ENCODE measurements at places on chromosomes 4 and X.

DNA sequence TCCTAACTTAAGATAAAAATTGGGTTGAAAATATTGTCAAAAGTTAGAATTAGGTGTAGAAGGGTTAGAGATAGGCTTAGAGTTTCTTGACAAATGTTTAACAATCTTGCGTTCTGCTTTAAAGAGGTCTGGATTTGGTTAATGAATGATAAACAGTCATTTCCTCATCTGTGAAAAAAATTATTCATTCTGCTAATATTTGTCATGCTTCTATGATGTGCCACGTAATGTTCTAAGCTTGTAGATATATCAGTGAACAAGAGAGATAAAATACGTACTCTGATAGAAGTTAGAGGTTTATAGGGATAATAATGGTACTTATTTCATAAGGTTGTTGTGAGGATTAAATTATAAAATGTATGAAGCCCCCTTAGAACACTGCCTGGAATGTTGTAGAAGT is 443.0 kb upstream of the GALNT7 start:
- DNase-seq, result no peak

DNA sequence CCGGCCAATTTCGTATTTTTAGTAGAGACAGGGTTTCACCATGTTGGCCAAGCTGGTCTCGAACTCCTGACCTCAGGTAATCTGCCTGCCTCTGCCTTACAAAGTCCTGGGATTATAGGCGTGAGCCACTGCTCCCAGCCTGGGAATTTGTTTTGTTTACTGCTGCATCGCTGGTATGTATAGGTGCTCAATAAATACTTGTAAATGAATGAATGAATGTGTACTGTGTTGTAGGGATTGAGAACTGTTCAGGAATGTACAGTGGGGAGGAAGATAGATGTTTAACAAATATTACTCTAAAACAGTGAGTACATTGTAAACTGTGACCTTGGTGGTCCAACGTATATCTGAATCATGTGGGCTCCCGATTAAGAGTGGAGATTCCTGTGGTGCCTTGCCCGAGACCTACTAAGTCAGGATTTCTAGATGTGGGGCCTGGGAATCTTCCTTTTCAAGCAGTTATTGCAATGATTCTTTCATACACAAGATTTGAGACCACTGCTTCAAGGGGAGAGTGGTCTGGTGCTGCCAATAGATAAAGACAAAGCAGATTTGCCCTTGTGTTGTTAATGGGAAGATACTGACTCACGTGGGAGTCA is 41.0 kb downstream of the WWC2 start:
- DNase-seq, result no peak

- no peak for DNase-seq
Measured at GRCh38 chr4:113962016-113962347, 17.5 kb downstream of the ARSJ start.

- no peak for DNase-seq
Measured at GRCh38 chrX:47218920-47219815, 687 bp downstream of the CDK16 start.

DNA sequence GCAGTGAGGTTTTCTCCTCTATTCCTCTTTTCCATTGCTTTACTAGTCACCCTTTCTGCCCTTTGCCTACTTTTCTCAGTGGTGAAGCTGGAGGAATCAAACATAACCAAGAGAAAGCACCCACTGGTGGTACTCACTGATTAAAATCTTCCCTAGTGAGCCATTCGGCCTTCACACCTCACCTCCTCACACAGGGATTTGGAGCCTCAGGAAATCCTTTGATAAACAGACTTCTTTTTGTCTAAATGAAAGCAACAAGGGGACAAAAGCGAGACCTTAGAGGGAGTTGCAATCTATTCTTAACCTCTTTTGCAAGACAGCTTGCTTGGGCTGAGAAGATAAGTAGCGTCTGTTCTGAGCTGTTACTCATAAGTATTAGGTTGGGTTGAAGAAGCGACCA is 572.6 kb downstream of the ZNF674 start:
- no peak for DNase-seq

DNA sequence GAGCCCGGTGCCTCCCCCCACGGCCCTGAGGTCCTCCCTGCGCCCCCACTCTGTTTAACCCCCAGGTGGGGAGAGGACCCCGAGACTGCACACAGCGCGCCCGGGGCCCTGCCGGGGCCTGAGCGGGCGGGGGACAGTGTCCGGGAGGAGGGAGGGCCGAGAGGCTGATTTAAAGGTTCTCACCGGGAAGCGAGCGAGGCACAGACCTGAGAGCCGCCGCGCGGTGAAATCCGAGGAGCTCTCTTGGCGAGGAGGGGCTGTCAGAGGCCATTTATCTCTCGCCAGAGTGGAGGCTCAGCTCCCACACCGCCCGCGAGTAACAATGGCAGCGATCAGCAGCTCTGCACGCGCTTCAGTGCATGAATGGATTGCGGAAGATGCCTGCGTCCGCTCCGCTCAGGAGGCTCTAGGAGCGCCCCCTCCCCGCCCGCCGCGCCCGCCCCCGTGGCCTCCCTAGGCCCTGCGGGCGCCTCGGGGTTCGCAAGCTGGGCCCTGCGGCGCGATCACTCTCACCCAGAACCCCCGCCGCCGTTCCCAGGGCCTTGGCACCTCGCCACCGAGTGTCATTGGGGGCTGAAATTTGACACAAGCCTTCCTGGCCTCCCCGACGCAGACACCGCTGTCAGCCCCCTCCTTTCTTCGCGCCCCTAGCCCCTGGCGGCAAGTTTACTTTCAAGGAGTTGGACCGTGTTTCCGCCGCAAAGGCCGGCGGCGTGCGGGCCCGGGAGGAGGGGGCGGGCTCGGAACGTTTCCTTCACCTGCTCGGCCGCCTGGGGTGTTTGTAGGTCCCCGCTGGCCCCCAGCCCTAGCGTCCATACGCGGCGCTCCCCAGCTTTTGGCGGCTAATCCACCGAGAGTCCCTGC is 48.7 kb upstream of the BCOR start:
- no peak for DNase-seq

DNA sequence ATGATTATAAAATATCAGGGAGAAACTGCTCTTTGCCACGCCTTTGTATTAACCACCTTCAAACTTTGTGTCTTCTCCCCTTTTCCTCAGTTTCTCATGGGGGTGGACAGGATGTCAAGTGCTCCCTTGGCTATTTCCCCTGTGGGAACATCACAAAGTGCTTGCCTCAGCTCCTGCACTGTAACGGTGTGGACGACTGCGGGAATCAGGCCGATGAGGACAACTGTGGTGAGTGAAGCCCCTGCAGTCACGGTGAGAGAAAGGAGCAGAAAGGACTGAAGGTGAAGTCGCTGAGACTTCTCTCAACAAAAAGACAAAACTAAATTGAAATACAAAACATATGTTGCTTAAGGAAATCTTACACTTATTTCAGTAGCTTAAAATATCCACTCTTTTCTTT is 50.9 kb downstream of the RXFP1 start:
- DNase-seq, result no peak

GRCh38 chr4:73715659-73716058 is 24.7 kb upstream of the CXCL8 start:
- DNase-seq, result no peak

DNA sequence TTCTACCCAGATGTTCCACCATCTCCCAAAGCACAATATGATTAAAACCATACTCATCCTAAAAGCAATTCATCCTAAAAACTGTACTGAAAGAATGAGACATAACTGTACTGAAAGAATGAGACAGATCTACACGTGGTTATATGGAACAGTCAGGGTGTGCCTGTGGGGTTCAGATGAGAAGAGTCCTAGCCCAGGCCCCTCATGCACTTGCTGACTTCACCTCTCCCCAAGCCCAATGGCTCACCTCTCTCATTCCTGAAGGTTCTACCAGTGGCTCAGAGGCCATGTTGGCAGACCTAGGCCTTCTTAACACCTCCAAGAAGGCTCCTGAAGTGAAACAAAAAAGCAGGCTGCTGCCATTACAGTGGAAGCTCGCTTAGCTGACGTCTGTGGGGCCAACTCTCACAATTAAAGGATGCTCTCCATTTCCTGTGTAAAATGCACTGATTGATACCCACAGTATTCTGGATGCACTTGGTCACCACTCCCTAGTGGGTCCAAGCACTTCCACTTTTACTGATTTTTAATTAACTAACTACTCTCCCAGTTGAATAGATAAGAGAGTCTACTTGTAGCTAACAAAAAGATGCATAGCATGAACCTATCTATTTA is 3.8 kb downstream of the PLAC1 start:
- no peak for DNase-seq

DNA sequence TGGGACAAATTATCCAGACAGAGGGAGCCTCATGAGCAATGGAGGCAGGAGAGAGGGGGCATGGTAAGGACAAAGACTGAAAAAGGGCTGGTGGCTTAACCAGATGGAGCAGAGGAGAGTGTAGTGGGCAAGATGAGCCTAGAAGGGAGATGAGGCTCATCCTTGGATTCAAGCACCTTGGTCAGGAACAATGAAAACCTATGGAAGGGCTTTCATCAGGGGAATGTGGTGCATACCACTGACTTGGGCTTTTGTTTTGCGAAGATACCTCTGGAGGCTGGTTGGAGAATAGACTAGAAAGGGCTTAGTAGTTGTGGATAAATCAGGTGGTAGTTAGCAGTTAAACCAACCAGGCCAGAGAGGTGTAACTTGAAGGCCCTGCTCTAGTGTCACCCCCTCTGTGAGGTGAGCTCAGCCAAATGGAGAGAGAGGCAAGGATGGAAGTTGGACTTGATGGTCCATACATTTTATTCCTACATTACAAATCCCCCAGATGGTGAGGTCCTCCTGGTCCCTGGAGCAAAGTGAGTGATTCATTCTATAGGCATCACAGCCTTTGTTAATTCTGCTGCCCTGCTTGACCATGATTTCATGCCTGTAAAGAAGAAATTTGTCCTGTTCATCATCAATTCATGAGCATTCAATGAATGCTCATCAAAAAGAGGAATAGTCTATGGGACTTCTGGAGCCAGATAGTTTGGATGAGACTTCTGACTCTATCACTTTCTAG is 264.8 kb upstream of the IGFBP7 start:
- no peak for DNase-seq

DNA sequence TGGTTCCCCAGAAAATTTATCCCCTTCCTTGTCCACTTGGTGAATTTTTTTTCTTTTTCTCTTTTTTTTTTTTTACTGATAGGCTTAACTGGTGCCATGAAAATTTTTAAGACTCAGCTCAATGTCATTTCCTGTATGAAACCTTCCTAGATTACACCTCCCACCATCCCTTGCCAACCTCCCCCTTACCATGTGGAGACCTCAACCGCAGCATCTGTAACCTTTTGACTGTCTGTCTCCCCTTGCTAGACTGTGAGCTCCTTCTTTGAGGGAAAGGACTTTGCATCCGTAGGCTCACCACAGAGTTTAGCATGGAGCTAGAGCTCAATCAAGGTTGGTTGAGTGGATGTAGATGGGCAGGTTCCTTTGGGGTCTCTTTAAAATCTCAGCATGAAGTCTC is 5.2 kb upstream of the PGRMC1 start:
- no peak for DNase-seq

DNA sequence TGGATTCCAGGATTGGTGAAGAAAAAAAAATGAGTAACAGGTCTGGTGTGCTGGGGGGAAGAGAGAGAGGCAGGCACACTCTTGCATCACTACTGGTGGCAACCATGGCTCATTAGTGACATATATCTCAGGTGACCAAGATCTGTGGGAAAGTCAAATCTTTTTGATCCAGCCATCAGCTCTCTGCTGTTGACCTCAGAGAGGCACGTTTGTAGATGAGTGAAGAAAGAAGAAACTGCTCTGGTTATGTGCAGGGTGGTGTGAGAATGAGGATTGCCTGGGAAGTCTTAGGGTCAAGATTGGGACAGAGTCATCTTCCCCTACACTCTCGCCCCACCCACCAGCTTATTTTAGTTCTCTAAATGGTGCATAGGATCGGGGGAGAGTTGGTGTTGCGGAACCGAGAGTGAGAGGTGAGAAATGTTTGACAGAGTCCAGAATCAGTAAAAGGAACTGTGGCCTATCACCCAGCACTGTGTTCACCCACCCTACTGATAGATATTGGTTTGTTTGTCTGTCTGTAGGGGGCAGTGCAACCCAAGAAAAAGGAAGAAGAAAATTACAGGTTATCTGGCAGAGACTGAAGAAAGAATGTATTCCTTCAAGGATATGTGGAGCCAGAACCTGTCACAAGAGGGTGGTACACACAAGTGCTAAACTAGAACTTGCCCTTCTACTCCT is 21.9 kb downstream of the ARMCX6 start:
- peak; percentile 49 for DNase-seq

DNA sequence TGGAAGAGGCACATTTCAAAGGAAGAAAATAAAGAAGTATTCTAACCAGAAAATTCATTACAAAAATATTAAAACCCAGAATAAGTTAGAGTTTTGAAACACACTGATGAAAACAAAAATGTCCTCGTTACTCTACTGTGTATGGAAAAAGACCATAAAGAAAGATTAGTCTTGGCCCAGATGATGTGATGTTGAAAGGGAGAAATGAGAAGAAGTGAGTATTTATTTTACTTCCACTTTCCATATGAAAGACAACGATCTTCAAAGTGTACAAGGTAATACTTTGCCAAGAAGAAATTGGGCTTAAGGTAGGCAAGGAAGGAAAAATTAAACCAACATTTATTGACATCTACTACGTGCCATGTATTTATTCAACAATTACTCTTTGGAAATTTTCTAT is 48.6 kb upstream of the EMCN start:
- no peak for DNase-seq

- DNase-seq, result peak; percentile 79
Measured at GRCh38 chr4:153142700-153143438, 61.4 kb upstream of the TRIM2 start.

- no peak for DNase-seq
Measured at GRCh38 chr4:113659127-113659526, 102.4 kb downstream of the CAMK2D start.

GRCh38 chr4:34200535-34200934 is 2043.8 kb downstream of the ARAP2 start:
- no peak for DNase-seq

DNA sequence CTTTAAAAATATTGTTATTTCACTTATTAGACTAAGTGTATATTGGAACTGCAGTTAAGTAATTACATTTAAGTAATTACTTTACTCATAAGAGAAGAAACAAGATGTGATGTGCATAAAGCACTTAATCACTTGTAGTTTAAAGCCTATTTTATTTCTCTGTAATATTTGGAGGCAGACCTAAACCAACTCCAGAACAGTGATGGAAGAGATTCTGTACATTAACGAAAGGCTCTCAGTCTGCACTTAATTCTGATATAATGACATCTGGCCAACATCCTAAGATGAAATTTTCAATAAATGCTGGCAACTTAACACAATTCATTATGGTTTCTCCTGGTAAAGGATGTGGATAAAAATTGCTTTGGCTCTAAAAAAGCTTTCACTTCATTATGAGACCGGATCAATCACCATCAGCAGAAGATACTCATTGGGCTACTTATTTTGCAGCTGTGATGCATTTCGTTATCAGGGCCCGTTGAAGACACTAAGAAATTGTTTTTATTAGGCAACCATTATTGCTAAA is 342.6 kb downstream of the C4orf33 start:
- DNase-seq, result no peak

- DNase-seq, result no peak
Measured at GRCh38 chr4:5444918-5445517, 263.3 kb downstream of the EVC2 start.

- no peak for DNase-seq
Measured at GRCh38 chr4:99886146-99886545, 8.1 kb downstream of the LAMTOR3 start.

Data from hindlimb muscle (tissue), 1 donor.